ENCODE measurements at places on chromosomes 13 and 19.

DNA sequence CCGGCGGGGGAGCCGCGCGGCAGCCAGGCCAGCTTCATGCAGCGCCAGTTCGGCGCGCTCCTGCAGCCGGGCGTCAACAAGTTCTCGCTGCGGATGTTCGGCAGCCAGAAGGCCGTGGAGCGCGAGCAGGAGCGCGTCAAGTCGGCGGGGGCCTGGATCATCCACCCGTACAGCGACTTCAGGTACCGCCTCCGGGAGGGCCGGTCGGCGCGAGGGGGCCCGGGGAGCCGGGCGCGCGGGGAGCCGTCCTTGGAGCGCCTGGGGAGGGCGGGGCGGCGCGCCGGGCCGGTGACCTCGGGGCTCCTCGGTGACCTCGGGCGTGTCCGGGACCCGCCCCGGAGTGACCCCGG, 690 bp downstream of the HCN2 start:
- DNase-seq = no peak

GRCh38 chr13:27551562-27551961, 68.8 kb downstream of the LNX2 start:
- no peak for DNase-seq

GRCh38 chr13:40508127-40508526, 158.3 kb downstream of the FOXO1 start:
- DNase-seq = no peak

DNA sequence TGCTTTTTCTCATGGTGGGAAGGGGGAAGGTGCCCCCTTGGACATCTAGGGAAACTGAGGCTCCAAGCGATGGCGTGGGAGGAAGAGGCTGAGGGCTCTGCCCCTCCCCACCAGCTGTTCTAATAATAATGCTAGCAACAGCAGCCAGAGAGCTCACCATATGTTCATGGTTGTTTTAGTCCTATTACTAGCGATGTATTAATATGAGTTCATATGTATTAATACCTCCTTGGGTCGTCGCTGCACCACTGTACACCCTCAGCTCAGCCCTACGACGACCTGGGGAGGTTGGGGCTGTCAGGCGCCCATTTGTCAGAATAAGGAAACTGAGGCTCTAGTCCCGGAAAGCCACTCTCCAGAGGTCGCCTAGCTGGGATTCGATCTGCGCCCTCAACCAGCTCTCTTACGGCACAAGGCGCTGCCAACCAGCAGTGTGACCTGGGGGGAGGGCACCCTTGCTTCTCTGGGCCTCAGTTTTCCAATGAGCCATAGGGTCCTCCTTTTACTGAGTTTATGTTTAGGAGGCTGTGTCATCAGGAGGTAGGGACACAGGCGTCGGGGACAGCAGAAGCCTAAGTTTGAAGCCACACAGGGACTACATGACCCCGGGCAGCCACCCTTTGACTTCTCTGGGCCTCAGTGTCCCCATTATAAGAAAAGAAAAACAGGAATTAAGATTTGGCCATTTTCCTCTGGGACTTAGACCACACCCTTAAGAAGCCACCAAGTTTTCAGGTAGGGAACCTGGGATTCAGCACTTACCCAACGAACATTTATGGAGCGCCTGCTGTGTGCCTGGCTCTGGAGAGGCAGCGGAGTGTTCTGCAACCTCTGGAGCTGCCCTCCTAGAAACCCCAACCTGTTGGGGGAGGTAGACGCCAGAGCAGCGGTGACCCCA, 664 bp downstream of the MAST3 start:
- DNase-seq = no peak

GRCh38 chr13:47039106-47039505, 142.3 kb upstream of the HTR2A start:
- no peak for DNase-seq

GRCh38 chr13:98528663-98529064, 48.2 kb downstream of the STK24 start:
- DNase-seq = no peak

DNA sequence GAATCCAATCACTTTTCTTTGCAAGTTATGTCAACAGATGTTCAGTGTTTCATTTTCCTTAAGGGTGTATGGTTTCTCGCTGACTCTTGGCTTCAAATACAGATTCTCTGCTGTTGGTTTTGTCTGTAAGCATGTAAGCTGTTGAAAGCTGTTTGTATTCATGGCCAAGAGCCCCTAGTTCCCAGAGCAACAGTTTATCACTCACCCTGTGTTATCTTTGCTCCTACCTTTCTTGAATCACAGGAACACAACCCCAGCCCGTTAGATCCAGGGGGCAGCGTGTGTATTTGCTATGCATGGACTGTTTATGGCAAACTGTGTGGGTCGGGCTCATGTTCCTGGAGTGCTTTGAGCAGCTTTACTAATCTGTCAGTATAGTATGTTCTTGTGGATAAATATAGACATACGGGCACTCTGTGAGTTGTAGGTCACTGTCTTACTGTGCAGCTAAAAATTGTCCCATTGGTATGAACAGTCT, 28.9 kb downstream of the FRY start:
- no peak for DNase-seq

DNA sequence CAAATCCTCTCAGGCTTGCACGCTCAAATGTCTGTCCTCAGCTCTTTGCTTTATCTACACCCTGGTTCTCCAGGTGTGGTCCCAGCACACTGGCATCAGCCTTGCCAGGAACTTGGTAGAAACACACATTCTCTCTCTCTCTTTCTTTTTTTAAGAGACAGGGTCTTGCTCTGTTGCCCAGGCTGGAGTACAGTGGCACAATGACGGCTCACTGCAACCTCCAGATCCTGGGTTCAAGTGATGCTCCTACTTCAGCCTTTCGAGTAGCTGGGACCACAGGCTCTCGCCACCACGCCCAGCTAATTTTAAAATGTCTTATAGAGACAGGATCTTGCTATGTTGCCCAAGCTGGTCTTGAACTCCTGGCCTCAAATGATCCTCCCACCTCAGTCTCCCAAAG, 20.8 kb downstream of the ADGRL1 start:
- no peak for DNase-seq

GRCh38 chr19:12090807-12091206, 26.3 kb downstream of the ZNF844 start:
- peak; percentile 37 for DNase-seq

DNA sequence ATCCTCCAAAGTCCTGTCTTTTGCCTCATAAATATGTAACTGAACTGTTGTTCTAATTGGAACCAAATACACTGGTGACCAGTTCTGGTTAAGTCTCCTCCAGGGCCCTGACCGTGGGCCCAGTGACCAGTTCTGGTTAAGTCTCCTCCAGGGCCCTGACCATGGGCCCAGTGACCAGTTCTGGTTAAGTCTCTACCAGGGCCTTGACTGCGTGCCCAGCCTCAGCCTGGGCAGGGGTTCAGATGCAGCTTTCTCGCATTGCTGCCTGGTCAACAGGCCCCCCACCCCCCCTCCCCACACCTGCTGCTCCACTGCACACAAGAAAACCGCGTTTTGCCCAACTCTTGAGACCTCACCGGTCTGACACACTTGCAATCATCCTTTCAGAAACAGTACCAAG, 3.8 kb upstream of the GRTP1 start:
- no peak for DNase-seq

GRCh38 chr13:42369071-42369797, 97.3 kb downstream of the AKAP11 start:
- DNase-seq = no peak

DNA sequence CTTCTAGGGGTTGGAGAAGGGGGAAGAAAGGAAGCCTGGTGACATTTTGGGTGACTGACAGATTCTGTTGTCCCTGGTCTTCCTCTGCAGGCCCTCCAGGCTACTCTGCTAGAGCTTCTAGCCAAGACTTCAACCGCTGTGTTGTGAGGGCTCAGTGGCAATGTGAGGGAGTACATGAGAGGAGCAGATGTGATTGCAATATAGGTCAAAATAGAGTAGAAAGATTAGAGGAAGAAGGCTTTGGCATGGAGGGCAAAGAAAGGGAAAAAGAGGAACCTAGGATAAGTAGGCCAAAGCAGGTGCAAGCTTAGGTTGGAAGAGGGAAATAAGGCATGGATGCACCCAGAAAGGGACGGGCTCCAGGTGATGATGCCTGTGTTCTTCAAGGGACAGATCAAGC, 216.9 kb downstream of the RGCC start:
- DNase-seq = no peak

- DNase-seq = no peak
Observed at GRCh38 chr13:35889560-35889959, 241.6 kb downstream of the DCLK1 start.

DNA sequence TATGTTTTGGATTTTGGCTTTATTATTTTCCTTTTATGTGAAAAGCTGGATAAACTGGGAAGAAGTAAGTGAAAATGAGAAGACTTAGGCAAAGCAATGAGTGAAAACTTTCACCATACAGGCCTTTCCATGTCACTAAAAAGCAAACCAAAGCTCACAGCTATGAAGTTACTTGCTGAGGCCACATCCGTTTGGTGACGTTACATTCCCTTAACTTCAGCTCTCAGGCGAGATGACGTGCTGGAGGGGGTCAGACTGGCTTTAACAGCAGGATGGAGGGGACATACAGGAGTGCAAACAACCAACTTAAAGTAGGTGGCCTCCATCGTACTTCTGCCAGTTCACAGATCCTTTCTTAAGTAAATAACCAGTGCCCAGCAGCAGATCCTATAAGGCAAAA, 522.3 kb downstream of the MYO16 start:
- no peak for DNase-seq

DNA sequence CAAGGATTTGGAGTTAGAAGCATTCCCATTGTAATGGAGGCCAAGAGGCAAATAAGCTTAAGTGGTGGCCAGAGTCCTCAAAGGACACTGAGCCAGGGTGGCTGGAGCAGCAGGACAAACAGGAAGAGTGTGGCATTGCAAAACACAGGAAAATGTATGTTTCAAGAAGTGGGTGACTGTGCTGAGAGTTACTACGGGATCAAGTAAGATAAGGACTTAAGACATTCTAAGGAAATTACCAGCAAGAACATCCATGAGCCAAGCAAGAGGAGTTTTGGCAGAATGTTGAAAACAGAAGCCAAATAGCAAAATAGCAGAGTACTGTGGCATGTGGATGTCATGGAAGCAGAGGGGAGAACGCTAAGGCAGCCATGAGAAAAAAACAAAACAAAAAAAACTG, 104.2 kb downstream of the RAP2A start:
- DNase-seq = no peak

DNA sequence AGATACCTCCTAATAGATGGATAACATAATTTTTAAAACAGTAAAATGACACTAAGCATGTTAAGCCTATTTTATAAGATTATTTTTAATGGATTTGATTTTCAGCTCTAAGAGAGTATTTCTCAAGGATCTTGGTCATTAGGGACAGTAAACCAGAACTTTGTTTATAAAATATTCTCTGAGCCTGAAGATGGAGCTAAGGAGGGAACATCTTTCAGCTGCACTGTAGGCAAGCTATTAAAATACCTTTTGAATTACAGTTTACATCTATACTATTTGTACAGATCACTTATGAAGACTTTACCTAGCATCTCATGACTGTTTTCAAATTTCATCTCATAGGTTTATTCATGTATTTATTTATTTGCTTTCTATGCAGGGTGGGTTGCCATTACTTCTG, 345.3 kb downstream of the MYO16 start:
- DNase-seq = no peak

DNA sequence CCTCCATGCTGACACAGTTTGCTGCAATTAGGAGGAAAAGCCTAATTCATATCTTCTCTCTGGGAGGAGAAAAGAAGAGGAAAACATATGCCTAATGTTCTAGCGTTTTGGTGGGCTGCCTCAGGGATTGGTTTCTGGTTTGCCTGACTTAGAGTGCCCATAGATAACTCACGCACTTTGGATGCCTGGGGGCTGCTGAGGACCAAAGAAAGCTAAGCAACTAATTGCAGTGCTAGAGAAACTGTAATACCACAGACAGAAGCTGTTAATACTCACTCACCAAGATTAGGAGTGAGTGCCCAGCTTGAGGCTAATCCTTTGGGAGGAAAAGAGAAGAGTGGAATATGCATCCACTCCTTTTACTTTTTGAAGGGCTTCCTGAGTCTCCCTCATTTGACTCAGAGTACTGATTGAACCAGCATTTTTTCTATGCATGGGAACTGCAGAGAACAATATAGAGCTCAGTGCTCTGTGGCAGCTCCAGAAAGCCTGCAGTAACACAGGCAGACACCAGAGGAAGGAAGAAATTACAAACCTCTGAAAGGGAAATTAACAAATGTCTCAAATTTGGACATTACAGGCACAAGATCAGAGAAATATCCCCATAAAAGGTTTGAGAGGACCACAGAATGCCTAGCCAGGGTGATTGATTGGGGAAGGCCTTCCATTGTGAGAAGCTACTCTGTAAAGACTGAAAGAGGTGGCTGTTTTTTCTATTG, 666.4 kb downstream of the OLFM4 start:
- DNase-seq = no peak

- no peak for DNase-seq
Observed at GRCh38 chr13:106650690-106651205, 82.8 kb upstream of the ARGLU1 start.

- no peak for DNase-seq
Observed at GRCh38 chr13:46100191-46100815, 4.5 kb downstream of the CPB2 start.

GRCh38 chr13:39483326-39483725, 119.7 kb downstream of the LHFPL6 start:
- DNase-seq = no peak

DNA sequence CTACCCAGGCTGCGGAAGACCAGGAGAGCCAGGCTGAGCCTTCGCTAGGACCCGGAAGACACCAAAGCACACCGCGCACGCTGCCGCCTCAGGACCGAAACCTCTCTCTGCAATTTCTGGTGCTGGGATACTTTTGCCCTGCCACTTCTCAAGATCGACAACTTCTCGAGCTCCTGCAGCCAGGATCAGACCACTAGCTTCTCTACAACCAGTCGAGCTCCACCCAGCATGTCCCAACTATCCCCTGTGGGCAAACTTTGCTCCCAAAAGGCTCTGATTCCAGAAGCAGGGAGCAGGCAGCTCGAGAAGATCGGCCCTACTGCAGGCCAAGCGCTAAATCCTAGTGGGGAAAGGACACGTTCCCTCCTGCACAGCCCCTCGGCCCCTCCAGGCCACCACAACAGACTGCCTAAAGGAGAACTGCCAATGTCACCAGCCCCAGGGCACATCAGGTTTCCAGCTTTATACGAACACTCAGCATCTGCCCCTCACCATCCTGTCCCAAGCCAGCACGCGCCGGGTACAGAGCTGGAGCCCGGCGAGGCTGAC, 979 bp downstream of the AKAP8 start:
- DNase-seq = no peak

DNA sequence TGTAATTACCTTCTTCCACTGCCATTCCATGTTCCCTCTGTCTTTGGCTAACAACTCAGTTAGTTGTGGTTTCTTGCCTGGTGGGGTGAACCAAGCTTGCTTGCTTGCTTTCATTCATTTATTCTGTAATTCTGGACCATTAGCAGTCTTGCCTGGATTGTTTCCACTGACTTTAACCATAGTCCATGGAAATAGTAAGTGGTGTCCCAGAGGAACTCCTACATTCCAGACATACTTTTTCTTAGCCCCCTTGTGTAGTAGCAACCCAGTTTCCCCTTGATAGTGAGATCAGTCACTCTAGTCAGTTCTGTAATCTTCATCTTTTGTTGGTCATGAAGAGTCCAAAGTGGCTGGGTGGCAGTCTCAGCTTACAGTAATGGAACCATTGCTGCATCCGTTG, 23.2 kb downstream of the PDS5B start:
- no peak for DNase-seq

GRCh38 chr19:5319516-5319915, 21.1 kb downstream of the PTPRS start:
- no peak for DNase-seq

- peak; percentile 58 for DNase-seq
Observed at GRCh38 chr19:3062165-3063105, at the start of gene TLE5. Gene TLE5 (minus strand): TSS chr19:3062495. CDS start chr19:3062200, 295 bp downstream.

GRCh38 chr19:5024282-5024681, 55.4 kb downstream of the KDM4B start:
- DNase-seq = no peak
